CD8-positive, alpha-beta memory T cell (primary cell): ENCODE measurements at places on chromosomes 5 and 9. TPM values are rescaled to one million over a fixed set of nuclear protein-coding genes. Genes with fewer than 3 reads are reported as not detected.

The CACNA1B gene
- total RNA-seq, result not detected

The ZNF366 gene
- total RNA-seq, result not detected

The ABO gene
- not detected for total RNA-seq

The RUSC2 gene
- 1.1 TPM for total RNA-seq

DNA sequence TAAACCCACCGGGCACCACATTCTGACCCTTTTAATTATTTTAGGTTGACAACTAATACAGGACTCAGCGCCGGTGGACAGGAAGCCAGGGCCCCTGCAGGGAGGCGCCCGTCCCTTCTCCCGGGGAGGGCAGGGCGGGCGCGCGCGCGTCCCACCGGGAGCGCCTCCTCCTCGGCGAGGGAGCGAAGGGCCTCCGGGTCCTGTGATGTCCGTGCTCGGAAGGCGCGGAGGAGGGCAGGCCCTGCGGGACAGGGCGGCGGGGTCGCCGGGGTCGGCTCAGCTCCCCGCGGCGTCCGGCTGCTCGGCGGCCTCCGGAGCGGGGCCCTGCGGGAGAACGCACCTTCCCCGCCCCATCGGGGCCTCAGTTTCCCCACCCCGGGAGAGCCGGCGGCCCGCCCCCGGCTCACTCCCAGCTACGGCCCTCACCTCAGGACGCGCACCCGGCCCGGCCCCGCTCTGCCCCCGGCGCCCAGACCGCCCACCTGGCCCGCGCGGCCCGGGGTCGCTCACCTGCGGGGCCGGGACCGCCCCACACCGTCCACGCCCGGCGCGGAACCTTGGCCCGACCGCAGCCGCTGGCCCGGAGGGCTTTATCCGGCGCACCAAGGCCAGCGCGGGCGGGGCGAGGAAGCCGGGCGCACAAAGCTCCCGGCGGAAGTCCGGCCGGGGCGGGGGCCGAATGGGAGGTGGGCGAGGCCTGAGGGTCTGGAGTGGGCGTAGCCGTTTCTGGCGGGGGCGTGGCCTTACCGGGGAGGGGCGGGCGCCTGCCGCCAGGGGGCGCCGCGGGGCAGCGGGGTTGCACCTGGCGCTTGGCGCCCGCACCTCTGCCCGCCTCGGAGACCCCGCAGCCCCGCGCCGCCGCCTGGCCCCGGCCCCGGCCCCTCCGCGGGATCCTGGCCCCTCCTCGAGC is at the start of the genes EXD3 and NOXA1:
Gene EXD3, minus strand, starts transcription at position 559 of the 910 bp plus-strand sequence. CDS start 27,805 bp downstream, outside the sequence.
Gene NOXA1, plus strand, starts transcription at position 790 of the 910 bp plus-strand sequence. CDS start 137 bp downstream, outside the sequence.
- H3K36me3 ChIP-seq, result no peaks in the 10 kb centered on the region
- no peaks in the 10 kb centered on the region for H3K27me3 ChIP-seq
- H3K27ac ChIP-seq, result peak within 1 kb of the TSS; percentile 69
- H3K4me1 ChIP-seq, result peaks cover 9% of the 10 kb centered on the region
- DNase-seq, result peak; percentile 94

DNA sequence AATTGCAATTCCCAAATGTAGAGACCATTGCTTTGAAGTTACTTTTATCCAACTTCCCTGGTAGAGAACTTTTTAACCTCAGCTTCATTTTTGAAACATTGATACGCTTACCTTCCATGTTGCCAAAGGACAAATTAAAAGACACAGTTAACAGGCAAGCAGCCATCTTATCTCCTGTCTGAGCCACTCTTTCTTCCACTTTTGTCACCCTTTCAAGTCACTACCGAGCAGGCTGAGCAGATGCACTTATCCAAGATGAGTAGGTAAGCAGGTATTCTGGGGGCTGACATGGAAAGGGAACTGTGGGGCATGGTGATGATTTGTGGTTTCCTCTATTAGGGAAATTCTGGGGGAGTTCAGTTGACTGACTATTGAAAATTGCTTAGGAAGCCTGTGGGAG is 66.7 kb downstream of the DOCK2 start:
- H3K4me1 ChIP-seq, result no peaks in the 10 kb centered on the region
- no peak overlapping the region for H3K4me3 ChIP-seq
- peaks cover 62% of the 10 kb centered on the region for H3K36me3 ChIP-seq
- no peak overlapping the region for H3K27ac ChIP-seq
- H3K27me3 ChIP-seq, result no peaks in the 10 kb centered on the region

The SPATA31D1 gene
- not detected for total RNA-seq

DNA sequence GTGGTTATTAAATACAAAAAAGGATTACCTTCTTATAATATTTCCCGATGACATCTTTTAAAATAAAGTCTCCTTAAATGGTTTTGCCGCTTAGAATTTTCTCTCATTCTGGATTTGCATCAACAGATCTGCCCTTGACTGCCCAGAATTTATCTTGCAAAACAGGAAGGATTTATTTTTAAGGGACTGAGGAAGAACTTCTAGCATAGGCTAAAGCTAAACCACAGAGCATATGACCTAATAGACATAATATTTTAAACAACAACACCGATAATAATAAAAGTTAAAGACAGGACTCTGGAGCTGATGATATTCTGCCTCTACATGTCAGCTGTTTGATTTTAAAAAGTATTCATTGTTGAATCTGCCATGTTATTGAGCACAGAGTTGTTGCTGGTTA is 145.3 kb upstream of the ADCY2 start:
- H3K27me3 ChIP-seq, result no peaks in the 10 kb centered on the region
- no peak overlapping the region for H3K27ac ChIP-seq
- H3K4me1 ChIP-seq, result no peaks in the 10 kb centered on the region
- H3K4me3 ChIP-seq, result no peak overlapping the region

DNA sequence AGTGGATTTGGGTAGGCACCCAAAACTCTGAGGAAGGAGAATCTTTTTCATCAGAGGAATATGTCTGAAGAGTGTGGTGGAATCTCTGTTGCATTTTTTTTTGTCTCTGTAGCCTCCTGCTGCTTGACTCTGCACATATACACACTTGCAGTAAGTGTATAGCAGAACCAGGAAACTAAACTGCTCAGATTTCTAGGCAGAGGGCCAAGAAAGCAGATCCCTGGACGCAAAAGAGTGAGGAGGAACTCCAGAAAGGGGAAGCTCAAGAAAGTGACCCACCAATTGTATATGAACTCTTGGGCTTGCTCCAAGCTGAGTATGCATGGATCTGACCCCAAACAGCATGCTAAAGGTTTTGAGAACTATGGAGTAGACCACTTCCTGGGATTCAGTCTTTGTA is 181.8 kb downstream of the GADD45G start:
- H3K4me3 ChIP-seq, result no peak overlapping the region
- no peaks in the 10 kb centered on the region for H3K27me3 ChIP-seq
- no peak for DNase-seq
- H3K27ac ChIP-seq, result no peak overlapping the region

GRCh38 chr5:133685402-133686018 is 73.2 kb upstream of the FSTL4 start:
- H3K4me3 ChIP-seq, result no peak overlapping the region
- DNase-seq, result no peak
- H3K27ac ChIP-seq, result no peak overlapping the region
- H3K4me1 ChIP-seq, result no peaks in the 10 kb centered on the region
- H3K27me3 ChIP-seq, result no peaks in the 10 kb centered on the region

GRCh38 chr5:170565072-170565471 is 61.3 kb downstream of the KCNIP1 start:
- H3K4me3 ChIP-seq, result no peak overlapping the region
- H3K27ac ChIP-seq, result no peak overlapping the region
- no peak for DNase-seq
- H3K27me3 ChIP-seq, result no peaks in the 10 kb centered on the region
- H3K4me1 ChIP-seq, result no peaks in the 10 kb centered on the region

DNA sequence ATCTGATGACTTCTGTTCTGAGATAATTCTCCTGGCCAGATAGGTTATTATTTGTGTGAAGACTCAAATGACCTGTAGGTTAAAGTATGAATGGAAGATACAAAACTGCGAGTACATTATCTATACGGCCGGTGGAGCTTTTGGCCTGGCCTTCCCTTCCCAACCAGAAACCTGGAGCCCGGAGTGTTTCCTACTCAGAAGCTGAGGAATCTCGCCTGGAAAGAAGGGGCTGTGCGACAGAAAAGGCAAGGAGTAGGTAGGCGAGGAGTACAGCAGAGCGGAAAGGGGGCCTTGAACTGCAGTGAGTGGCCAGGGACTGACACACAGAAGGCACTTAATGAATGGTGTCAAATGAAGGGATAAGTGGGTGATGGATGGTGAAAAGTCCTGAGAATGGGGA is 34.6 kb downstream of the ANGPTL2 start:
- H3K4me1 ChIP-seq, result peaks cover 6% of the 10 kb centered on the region
- H3K36me3 ChIP-seq, result no peaks in the 10 kb centered on the region
- H3K27ac ChIP-seq, result no peak overlapping the region
- H3K4me3 ChIP-seq, result no peak overlapping the region

- H3K4me1 ChIP-seq, result no peaks in the 10 kb centered on the region
- no peak overlapping the region for H3K27ac ChIP-seq
- no peak for DNase-seq
- H3K27me3 ChIP-seq, result no peaks in the 10 kb centered on the region
Observed at GRCh38 chr5:115098041-115098702, 71.5 kb downstream of the TRIM36 start.

- no peak overlapping the region for H3K4me3 ChIP-seq
- no peaks in the 10 kb centered on the region for H3K36me3 ChIP-seq
- no peak for DNase-seq
- no peaks in the 10 kb centered on the region for H3K4me1 ChIP-seq
- no peak overlapping the region for H3K27ac ChIP-seq
Observed at GRCh38 chr9:78547831-78548230, 250.9 kb downstream of the PSAT1 start.

GRCh38 chr9:130881516-130881915 is 15.1 kb downstream of the QRFP start:
- H3K27ac ChIP-seq, result no peak overlapping the region
- peaks cover 40% of the 10 kb centered on the region for H3K36me3 ChIP-seq
- H3K4me3 ChIP-seq, result no peak overlapping the region
- no peak for DNase-seq
